T-helper 2 cell treated with Interferon-gamma antibody and Interleukin-4, amounts not matched to agents 5 μg/mL and 100 μg/mL, for 36 hours (primary cell): ENCODE measurements at places on chromosomes 5 and 9.

DNA sequence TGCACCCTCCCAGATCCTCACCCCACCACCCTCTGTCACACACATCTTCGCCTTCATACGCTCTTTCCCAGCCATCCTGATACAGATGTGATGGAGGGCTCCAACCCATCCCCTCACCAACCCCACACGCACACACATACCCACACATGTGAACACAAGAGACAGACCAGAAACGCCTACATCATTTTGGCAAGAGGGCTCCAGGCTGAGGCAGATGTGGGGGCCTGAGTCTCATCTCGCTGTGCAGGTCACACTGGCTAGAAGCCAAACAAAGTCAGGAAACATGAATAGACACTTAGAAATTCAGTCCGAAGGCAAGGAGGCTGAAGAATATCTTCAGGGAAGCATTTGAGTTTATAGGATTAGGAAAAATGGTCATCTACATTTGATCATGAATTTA, 6.2 kb downstream of the PRDM12 start:
- H3K27ac ChIP-seq = no peak overlapping the region
- no peak for DNase-seq
- no peaks in the 10 kb centered on the region for H3K36me3 ChIP-seq
- no peaks in the 10 kb centered on the region for H3K4me1 ChIP-seq
- H3K4me3 ChIP-seq = no peak overlapping the region

DNA sequence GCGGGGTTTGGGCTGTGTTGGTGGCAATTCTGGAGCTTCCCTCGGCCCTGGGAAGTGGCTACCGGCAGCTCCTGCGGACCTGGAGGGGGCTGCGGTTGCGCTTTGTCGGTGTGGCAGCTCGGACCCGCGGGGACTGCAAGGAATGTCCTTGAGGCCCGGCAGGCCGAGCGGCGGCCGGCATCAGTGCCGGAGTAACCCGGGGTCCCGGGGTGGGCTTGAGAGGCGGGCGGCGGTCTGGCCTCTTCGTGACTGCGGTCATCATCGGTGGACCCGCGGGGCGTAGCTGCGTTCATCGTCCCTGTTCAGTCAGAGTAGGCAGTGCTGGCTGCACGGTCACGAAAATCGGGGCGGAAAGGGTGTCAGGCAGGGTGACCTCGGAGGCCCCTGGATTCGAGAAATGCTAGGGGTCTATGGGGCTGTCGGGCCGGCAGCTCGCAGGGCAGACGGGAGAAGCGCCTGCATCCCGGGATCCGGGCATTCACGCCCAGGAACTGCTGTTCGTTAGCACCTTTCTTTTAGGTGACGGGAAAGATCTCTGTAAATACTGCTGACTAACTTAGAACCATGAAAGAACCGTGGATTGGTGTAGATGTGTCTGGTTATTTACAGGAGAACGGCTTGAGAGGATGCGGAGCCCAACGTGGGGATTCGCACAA, 474 bp downstream of the HMGCR start:
- H3K36me3 ChIP-seq = peaks cover 21% of the 10 kb centered on the region
- peaks cover 36% of the 10 kb centered on the region for H3K4me1 ChIP-seq
- no peaks in the 10 kb centered on the region for H3K27me3 ChIP-seq

GRCh38 chr9:37917313-37917731, 13.4 kb upstream of the SLC25A51 start:
- H3K27ac ChIP-seq = no peak overlapping the region
- H3K27me3 ChIP-seq = no peaks in the 10 kb centered on the region
- H3K4me1 ChIP-seq = peaks cover 2% of the 10 kb centered on the region
- H3K36me3 ChIP-seq = no peaks in the 10 kb centered on the region

DNA sequence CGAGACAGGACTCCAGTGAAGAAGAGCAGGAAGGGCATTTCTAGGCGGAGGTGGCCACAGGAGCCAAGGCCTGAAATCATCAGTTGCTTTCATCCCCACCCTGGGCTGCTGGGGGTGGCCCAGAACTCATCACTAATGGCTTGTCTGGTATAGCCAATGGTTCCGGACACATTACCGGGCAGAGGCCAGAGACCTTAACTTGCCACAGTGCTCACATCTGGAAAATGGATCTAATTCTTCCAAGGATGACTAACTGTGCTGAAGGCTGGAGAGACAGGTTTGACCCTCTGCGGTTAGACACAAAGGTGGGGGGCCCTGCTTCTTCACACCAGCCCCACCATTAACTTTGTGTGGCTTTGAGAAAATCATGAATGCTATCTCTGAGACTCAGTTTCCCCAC, 6.2 kb upstream of the COL27A1 start:
- H3K36me3 ChIP-seq = no peaks in the 10 kb centered on the region
- H3K4me1 ChIP-seq = no peaks in the 10 kb centered on the region
- peaks cover 12% of the 10 kb centered on the region for H3K27me3 ChIP-seq
- no peak overlapping the region for H3K4me3 ChIP-seq

DNA sequence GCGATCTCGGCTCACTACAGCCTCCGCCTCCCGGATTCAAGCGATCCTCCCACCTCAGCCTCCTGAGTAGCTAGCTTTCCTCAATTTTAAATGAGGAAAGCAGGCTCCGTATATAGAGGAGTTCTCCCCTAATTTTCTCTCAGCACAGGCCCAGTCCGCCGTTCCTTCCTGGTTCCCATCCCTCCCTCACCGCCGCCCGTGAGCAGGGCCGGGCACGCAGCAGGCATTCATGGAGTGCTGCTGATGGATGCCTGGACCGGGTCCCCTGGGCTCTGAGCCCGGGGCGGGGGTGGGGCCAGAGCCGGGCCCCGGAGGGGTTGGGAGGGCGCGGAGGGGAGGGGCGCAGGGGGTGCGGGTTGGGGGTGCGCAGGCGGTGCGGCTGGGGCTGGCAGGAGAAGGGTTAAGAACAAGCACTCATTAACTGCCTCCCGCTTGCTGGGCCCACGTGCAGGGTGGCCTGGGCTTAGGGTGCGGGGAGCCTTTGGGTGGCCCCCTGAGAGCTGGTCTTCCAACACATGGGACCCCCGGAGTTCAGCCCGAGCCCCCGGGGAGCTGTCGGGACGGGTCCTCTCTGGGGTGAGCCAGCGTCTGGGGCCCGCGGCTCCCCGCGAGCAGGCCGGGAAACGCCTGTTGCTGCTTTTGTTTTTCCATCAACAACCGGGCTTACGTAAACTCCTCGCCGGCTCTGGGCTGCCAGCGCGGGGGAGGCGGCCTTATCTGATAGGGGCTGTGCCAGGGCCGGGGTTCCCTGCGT, 33.7 kb downstream of the LHX2 start:
- peaks cover 60% of the 10 kb centered on the region for H3K27me3 ChIP-seq
- no peak overlapping the region for H3K27ac ChIP-seq
- no peak for DNase-seq

DNA sequence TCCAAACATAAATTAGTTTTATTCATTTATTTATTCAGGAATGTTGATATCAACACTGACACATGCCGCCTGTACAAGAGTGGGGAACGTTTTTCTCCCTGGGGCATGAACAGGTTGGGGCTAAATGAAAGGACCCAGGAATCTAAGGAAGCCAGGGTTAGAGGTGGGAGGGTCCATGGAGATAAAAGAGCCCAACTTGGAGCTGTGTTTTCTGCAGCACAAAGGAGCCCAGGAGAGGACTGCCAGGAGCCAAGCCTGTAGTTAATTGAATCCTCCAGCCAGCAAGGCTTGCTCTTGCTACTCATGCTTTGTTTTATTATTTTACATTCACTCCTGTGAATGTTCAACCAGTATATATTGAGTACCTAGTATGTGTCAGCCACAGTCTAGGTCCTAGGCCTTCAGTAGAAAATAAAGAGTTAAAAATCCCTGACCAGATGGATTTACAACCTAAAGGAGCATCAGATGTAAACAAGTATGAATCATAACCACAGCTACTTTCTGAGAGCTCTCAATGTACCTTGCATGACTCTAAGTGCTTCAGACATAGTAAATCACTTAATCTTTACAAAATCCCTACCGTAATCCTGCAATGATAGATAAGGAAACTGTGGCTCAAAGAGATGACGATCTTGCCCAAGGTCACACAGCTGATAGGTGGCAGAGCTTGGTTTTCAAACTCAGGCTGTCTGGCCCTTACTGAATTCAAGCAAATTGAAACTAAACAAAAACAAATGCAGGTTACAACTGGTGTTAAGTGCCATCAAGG, 69.8 kb downstream of the ASTN2 start:
- no peak overlapping the region for H3K4me3 ChIP-seq
- no peak overlapping the region for H3K27ac ChIP-seq
- H3K36me3 ChIP-seq = no peaks in the 10 kb centered on the region
- no peaks in the 10 kb centered on the region for H3K27me3 ChIP-seq
- no peaks in the 10 kb centered on the region for H3K4me1 ChIP-seq
- no peak for DNase-seq
